ENCODE measurements at places on chromosomes 16 and 17. TPM values are rescaled to one million over a fixed set of nuclear protein-coding genes. Genes with fewer than 3 reads are reported as not detected.

Gene KRT16
- not detected for total RNA-seq

DNA sequence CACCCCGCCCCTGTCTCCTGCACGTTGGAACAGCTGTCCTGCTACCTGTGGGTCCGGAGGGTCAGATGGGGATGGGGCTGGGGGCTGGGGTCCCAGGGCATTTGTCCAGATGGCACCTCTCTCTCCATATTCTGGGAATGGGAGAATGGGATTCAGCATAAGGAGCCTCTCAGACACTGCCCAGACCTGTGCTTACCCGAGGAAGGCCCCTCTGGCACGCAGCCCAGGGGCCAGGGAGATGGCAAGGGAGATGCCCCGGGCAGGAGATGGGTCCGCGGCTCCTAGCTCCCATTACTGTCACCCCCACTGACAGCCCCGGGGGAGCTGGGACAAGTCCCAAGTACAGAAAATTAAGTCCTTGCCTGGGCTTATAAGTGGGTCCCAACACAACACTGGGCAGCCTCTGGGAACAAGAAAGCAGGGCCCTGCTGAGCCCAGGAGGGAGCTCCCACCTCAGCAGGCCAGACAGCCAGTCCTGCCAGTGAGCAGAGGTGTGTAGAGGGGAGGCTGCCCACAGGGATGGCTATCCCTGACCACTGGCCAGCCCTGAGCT lies 1.8 kb downstream of the VASN start:
- DNase-seq = no peak

Gene CNGB1
- 0.21 TPM for total RNA-seq

DNA sequence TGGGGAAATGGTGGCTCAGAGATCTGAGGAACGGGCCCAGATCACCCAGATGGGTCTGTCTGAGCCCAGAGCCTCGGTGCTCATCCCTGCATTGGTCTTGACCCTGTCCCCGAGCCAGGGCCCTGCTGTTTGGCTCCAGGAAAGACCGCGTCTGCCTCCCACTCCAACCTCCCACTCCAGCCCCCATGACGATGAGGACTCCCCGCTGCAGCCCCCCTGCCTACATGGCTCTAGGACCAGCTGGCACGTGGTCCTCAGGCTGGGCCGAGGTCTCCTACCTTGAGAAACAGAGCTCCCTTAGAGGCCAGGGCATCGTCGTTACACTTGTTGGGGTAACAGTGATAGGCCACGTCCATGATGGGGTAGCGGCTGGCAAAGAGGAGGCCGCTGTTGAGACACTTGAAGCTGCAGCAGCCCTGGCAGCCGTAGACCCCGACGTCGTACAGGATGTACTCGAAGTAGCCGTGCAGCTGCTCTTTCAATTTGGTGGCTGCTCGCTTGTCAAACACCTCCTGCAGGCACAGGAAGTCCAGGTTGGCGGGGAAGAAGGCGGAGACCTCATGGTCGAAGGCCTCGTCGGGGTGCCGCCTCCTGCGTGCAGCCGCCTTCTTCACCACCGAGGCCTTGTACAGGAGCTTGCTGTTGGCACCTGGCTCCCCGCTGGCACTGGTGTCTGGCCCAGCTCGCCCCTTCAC lies 59.9 kb downstream of the PRMT7 start:
- DNase-seq = no peak

DNA sequence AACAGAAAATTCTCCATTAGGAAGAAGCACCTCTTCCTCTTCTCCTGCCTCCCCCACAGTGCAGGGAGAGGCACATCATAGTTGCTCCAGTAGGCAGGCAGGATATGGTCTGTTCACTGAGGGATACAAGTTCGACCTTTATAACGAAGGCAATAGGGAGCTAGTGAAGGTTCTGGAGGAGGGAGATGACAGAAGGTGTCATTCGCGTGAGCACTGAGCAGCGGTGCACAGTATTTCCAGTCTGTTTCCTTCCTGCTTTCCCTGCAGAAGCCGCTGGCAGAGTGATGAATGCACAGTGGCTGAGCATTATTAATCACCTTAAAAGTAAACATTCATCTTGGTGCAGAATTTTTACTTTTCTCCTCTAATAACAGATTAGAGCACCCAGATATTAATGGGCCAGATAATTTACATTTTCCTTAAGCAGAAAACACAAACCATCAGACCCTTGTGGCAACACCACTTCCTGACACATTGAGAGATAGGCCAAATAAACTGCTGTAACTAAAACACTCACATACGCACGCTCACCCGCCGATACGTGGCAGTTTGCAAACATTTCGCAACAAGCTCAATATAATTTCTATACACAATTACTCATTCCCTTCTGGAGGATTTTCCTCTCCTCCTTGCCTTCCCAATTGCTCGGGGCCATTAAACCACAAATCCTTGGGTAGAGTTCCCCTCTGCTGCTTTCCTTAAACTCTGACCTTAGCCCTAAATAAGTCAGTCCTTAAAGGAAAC lies 69.5 kb downstream of the AIPL1 start:
- DNase-seq = no peak

Gene PERCC1
- total RNA-seq = not detected

GRCh38 chr17:19897090-19897837 lies 29.5 kb upstream of the ULK2 start:
- no peak for DNase-seq

DNA sequence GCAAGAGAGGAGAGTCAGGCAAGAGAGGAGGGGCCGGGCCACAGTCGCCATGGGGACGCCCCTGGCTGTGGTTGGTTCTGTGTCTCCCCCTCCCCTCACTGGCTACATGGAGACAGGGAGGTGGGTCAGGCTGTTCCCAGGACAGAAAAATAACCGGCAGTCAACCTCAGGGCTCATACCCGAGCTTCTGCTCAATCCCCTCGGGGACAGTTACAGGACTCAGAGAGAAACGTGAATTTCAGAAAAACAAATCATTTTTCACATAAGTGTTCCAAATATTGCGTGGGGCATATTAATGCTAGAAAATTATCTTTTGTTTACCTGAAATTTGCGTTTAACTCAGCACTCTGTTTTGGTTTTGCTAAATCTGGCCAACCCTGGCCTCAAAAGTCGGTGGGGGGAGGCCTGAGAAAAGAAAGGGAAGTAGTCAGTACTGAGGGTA lies 22.2 kb upstream of the CPSF4L start:
- DNase-seq = peak; percentile 56

Gene GRIN2A
- total RNA-seq = 0.09 TPM

DNA sequence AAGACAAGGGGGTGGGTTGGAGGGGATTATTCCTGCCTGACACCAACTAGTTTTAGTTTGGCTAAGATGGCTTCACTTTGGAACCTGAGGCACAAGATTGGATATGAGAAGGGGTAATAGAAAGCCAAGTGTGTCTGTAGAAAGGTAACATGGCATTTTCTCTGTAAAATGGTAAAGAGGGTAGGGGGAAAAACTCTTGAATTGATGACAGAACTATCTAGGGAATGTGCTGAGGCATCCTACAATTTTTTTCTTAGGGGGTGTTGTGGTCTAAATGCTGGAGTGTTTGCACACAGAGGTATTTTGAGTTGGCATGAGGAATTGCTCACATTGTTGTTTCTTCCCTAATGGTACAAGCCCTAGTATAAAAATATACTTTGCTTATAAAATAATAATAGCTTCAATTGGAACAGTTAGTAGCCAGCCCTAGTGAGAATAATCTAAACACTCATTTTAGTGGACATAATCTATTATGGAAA lies 25.8 kb downstream of the YPEL2 start:
- no peak for DNase-seq

Measured in neural crest cell (in vitro differentiated cells).